ENCODE measurements at places on chromosomes 16 and 17. TPM values are rescaled to one million over a fixed set of nuclear protein-coding genes. Genes with fewer than 3 reads are reported as not detected.
A peak's percentile ranks its signal among the peaks of the same experiment; 100 is the strongest.

DNA sequence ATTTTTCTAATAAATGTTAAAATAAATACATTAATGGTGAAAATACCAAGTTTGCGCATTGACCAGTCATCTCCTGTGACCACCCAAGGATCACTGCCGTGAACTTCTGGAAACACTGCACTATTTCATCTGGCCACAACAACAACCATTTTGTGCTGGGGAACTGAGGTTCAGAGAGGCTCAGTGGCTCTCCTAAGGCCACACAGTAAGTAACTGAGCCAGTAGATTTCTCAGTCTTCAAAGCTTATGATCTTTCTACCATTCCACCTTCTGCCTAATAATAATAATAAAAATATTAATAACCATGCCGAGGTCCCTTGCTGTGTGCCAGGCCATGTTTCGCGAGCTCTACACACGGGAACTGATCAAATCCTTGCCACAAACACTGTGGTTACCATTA, 182.0 kb downstream of the IRF8 start:
- peaks cover 2% of the 10 kb centered on the region for H3K4me1 ChIP-seq
- no peak overlapping the region for H3K4me3 ChIP-seq
- DNase-seq = no peak
- peaks cover 8% of the 10 kb centered on the region for H3K27me3 ChIP-seq
- H3K36me3 ChIP-seq = no peaks in the 10 kb centered on the region

The CTRB1 gene
- not detected for total RNA-seq

DNA sequence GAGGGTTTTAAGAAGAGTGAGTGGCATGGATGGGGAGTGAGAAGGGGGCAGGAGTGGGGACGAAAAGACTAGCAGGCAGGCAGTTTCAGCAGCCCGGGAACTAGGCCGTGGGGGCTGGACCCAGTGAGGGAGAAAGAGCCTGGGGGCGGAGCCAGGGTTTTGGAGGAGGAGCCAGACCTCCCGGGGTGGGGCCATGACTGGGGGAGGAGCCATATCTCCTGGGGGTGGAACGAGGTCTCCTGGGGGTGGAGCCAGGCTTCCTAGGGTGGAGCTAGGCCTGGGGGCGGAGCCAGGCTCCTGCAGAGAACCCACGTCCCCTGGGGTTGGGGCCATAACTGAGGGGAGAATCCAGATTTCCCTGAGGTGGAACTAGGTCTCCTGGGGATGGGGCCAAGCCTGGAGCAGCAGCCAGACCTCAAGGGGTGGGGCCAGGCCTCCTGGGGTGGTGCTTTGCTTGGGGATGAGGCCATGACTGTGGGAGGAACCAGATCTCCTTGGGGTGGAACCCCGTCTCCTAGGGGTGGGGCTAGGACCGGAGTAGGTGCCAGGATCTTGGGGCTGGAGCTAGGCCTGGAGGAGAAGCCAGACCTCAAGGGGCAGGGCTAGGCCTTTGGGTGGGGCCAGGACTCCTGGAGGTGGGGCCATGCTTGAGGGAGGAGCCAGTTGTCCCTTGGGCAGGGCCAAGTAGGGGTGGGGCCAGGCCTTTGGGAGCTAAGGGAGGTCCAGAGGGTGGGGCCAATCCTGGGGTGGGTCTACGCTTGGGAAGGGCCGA, 41.7 kb upstream of the JPH3 start:
- no peaks in the 10 kb centered on the region for H3K4me1 ChIP-seq
- peaks cover 9% of the 10 kb centered on the region for H3K27me3 ChIP-seq
- no peak overlapping the region for H3K27ac ChIP-seq
- H3K36me3 ChIP-seq = peaks cover 4% of the 10 kb centered on the region

GRCh38 chr16:9170470-9170869, 79.0 kb downstream of the HAPSTR1 start:
- H3K36me3 ChIP-seq = no peaks in the 10 kb centered on the region
- H3K4me1 ChIP-seq = no peaks in the 10 kb centered on the region
- no peak overlapping the region for H3K4me3 ChIP-seq
- DNase-seq = no peak

DNA sequence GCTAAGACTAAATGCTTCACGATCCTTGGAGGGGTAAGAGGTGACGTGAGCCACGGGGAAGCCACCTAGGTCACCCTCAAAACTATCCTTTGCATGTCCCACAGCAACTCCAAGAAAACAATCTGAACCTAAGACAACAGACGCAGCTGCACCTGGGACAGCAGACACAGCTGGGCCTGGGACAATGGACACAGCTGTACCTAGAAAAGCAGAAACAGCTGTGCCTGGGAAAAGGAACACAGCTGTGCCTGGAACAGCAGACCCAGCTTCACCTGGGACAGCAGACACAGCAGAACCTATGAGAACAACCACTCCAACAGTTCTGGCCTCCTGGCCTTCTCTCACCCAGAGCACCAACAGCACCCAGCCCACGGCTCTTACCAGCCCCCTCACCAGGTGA, 11.7 kb upstream of the CD300LD start:
- peaks cover 39% of the 10 kb centered on the region for H3K27me3 ChIP-seq
- no peak for DNase-seq
- H3K4me3 ChIP-seq = no peak overlapping the region
- H3K36me3 ChIP-seq = no peaks in the 10 kb centered on the region
- H3K27ac ChIP-seq = no peak overlapping the region

GRCh38 chr16:50293041-50293783, 26.9 kb downstream of the ADCY7 start:
- peaks cover 18% of the 10 kb centered on the region for H3K4me1 ChIP-seq
- peaks cover 58% of the 10 kb centered on the region for H3K36me3 ChIP-seq
- H3K27ac ChIP-seq = no peak overlapping the region

DNA sequence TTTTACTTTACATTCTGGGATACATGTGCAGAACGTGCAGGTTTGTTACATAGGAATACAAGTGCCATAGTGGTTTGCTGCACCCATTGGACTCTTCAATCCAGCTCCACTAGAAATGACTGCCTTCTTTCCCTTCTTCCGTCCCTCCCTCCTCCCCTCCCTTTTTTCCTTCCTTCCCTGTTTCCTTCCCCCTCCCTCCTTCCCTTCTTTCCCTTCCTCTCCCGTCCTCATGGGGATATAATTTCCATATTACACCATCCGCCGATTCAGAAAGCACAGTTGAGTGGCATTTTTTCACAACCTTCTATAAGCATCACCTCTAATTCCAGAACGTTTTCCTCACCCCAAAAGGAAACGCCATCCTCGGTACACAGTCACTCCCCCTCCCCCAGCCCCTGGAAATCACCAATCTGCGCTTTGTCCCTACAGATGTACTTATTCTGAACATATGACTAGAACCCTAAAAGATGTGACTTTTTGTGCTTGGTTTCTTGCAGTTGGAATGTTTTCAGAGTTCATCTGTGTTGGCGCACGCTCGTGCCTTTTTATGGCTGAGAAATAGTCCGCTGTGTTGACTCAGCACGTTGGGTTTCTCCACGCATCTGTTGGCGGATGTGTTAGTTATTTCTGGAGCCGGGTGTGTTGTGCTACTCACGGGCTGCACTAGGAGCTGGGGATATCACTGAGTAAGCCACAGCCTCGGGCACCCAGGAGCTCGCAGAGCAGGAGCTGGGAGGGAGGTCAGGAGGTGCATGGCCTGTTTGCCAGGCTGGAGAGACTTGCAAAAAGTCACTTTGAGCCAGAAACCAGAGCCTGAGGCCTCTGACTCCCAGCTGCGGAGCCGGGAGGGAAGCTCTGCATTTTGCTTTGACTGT, 336.4 kb downstream of the SEC14L1 start:
- peak overlapping the region; percentile 25 for H3K27ac ChIP-seq
- no peak overlapping the region for H3K4me3 ChIP-seq
- peaks cover 67% of the 10 kb centered on the region for H3K36me3 ChIP-seq
- no peaks in the 10 kb centered on the region for H3K27me3 ChIP-seq
- H3K4me1 ChIP-seq = peaks cover 75% of the 10 kb centered on the region
- no peak for DNase-seq

- H3K4me3 ChIP-seq = no peak overlapping the region
- H3K27ac ChIP-seq = no peak overlapping the region
- peaks cover 6% of the 10 kb centered on the region for H3K27me3 ChIP-seq
- H3K36me3 ChIP-seq = no peaks in the 10 kb centered on the region
- no peak for DNase-seq
These were observed 122.5 kb downstream of the GAS7 start for GRCh38 chr17:10075919-10076318.

The FOXJ1 gene
- total RNA-seq = 8.7 TPM

- H3K4me3 ChIP-seq = no peak overlapping the region
- DNase-seq = no peak
- no peaks in the 10 kb centered on the region for H3K27me3 ChIP-seq
- H3K27ac ChIP-seq = no peak overlapping the region
- no peaks in the 10 kb centered on the region for H3K4me1 ChIP-seq
- H3K36me3 ChIP-seq = no peaks in the 10 kb centered on the region
These were observed 207.9 kb upstream of the HSBP1 start for GRCh38 chr16:83599789-83600462.

GRCh38 chr17:80980397-80981061, 11.1 kb upstream of the CHMP6 start:
- peaks cover 10% of the 10 kb centered on the region for H3K4me1 ChIP-seq
- no peak overlapping the region for H3K4me3 ChIP-seq
- H3K27ac ChIP-seq = no peak overlapping the region
- H3K36me3 ChIP-seq = no peaks in the 10 kb centered on the region
- H3K27me3 ChIP-seq = peaks cover 4% of the 10 kb centered on the region

GRCh38 chr17:61631800-61632199, 40.8 kb upstream of the NACA2 start:
- H3K27ac ChIP-seq = no peak overlapping the region
- peaks cover 45% of the 10 kb centered on the region for H3K27me3 ChIP-seq
- no peak overlapping the region for H3K4me3 ChIP-seq
- H3K36me3 ChIP-seq = no peaks in the 10 kb centered on the region
- no peak for DNase-seq

DNA sequence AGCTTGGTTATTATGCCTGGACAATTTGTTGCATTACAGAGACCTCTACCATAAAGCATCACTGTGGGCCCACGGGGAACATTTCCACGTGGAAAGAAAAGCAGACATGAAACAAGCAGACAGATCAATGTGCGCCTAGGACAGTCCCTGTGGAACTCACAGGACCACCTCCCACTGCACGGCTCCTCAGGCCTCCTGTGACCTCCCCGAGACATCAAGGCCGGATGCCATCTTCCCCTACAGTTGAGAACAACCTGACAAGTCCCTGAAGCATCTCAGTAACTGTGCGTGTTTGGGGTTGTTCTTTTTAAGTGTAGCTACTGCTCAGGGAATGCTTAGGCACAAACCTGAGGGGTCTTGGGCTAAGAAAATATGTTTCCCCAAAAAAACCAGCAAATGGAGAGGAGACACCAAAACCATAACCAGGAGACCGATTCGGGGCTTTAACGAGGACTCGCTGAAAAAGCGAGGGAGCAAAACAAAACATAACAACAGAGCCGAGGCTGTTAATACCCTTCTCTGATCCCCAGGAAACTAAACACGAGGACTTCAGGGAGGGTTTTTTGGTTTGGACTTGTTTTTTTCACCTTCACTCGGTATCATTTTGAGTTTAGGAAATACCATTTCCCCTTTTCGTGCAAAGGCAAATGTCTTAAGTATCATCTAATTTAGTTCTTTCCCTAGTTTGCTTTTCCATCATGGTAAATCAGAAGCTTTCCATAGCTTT, 87.1 kb downstream of the CYTH1 start:
- no peaks in the 10 kb centered on the region for H3K27me3 ChIP-seq
- no peak overlapping the region for H3K4me3 ChIP-seq

DNA sequence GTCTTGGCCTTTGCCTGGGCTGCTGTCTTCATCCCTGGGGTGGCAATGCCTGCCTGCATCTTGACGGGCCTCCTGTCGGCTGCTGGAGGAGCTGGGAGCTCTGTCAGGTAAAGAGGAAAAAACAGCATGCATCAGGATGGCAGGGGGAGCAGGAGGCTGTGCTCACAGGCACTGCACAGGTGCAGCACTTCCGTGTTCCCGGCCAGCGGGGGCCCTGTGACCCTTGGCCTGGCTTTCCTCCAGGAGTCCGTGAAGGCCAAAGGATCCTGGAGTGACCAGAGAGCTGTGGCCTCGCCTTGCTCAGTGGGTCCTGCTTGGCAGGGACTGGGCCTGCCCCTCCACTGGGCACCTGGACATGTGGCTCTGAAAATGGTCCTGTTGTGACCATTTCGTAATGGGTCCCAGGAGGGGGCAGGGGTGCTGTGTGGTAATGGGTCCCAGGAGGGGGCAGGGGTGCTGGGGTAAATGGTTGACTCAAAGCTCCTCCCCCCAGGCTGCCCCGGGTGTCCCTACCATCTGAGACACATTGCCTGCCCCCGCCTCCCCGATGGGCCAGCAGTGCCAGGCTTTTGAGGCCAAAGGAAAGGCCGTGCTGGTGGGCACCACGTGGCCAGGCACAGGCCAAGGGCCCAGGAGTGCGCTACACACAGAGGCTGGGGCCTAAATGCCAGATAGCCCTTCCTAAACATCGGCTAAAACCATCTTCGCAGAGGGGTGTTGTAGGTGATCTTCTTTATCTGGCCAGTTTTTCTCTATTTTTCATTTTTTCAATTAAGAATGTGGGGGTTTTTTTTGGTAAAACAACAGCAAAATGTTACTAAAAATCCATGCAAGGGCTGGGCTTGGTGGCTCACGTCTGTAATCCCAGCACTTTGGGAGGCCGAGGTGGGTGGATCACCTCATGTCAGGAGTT, 4.0 kb upstream of the FASN start:
- DNase-seq = no peak
- H3K27ac ChIP-seq = no peak overlapping the region
- no peaks in the 10 kb centered on the region for H3K27me3 ChIP-seq
- peaks cover 7% of the 10 kb centered on the region for H3K36me3 ChIP-seq
- no peak overlapping the region for H3K4me3 ChIP-seq

GRCh38 chr16:6856578-6856977, 476.1 kb upstream of the RBFOX1 start:
- no peak overlapping the region for H3K4me3 ChIP-seq
- no peaks in the 10 kb centered on the region for H3K27me3 ChIP-seq
- no peaks in the 10 kb centered on the region for H3K4me1 ChIP-seq
- H3K27ac ChIP-seq = no peak overlapping the region

DNA sequence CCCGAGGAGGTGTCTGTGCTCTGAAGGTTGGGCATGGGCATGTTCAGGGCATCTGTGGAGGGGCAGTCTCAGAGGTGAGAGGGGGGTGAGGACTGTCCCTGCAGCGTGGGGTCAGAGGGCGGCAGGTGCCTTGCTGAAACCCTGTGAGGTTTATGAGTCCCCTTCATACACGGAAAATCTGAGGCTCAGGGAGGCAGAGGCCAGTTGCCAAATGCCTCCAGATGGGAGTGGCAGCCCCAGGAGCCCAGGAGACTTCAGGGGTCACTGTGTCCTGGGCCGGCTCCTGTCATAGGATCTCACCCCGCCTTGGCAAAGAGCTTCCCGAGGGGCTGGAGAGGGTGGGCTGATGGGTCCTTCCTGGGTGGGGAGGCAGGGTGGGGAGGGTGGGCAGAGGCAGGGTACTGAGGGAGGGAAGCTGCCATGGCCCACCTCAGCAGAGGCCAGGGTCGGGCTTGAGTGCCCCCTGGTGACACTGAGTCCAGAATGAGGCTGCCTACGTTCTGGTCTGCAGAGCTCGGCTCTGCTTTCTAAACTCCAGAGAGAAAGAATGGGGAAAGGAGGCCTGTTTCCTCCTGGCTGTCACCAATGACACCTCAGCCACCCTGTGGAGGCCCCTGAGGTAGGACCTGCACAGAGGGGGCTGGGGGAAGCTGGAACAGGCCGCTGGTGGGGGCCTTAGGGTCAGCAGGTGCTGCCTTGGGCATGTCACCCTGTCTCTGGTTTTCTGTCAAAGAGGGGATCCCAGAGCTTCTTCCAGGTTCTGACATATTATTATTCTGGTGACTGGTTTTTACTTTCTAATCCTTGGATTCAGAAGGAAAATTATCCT, 1.1 kb downstream of the LGALS9 start:
- peak overlapping the region; percentile 92 for H3K4me3 ChIP-seq
- H3K27ac ChIP-seq = peak overlapping the region; percentile 96
- H3K4me1 ChIP-seq = peaks cover 74% of the 10 kb centered on the region
- H3K27me3 ChIP-seq = no peaks in the 10 kb centered on the region

The SLC13A2 gene
- total RNA-seq = not detected
